ENCODE measurements at places on chromosomes 6 and 20.

DNA sequence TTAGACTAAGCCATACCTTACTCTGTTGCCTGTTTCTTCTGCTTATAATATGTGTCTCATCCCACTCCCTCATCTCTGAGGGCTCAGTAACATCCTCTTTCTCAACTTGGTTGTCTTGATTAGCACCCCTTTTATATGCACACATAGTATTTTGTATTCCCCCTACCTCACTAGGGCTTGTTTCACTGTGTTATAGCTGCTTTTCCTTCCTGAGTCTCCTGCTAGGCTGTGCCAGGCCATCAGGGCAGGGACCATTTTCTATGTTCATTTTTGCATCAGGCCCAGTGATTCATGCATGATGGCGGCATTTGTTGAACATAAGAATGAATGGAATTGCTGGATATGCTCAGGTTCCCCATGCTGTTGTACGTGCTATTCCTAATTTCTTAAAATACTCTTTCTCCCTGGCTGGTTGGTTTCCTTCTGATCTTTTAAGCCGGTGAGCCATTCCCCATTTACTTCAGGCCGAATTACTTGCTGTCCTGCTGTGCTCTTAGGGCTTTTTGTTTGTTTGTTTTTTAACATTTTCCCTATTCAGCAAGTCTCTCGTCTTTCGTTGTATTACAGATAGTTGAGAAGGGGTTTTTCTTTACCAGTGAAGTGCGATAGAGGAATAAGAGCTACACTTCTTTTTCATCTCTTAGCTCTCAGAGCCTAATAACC is 183.2 kb downstream of the CARMIL1 start:
- DNase-seq, result no peak

DNA sequence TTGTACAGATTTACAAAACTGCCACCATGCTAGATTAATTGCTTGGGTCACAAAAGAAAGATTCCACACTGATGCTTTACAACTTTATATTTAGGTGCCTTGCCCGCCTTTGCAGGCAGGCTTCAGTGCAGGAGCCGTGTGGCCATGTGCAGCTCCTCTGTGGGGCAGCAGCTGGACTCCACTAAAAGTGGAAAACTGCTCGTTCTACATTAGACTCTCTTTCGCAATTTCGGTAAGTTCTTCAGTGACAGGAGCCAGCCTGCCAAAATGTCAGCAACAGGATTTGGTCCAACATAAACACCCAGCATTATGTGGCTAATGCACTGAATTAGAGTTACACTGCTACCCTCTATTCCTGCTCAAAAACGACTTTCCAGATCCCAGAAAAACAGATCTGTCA is 174.4 kb upstream of the KCNK16 start:
- DNase-seq, result no peak

GRCh38 chr6:52301326-52301725 is 16.8 kb upstream of the MCM3 start:
- no peak for DNase-seq

GRCh38 chr6:106763361-106763760 is 134.0 kb downstream of the QRSL1 start:
- no peak for DNase-seq

DNA sequence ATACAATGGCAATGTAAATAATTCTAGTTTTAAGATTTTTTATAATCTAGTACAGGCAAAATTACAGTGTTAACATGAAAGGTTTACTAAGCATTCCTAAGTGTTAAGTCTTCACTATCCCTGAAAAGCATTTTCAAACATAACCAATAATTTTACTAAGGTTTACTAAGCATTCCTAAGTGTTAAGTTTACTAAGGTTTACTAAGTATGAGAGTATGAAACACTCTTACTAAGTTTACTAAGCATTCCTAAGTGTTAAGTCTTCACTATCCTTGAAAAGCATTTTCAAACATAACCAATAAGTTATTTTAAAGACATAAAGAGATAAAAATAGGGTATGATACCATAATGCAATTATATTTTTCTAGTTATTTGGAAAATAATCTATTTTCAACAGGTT is 82.6 kb downstream of the PRSS35 start:
- DNase-seq, result no peak

- no peak for DNase-seq
Measured at GRCh38 chr6:147904416-147904815, 395.9 kb downstream of the SAMD5 start.

- no peak for DNase-seq
Measured at GRCh38 chr6:88709819-88710246, 253.6 kb downstream of the RNGTT start.

DNA sequence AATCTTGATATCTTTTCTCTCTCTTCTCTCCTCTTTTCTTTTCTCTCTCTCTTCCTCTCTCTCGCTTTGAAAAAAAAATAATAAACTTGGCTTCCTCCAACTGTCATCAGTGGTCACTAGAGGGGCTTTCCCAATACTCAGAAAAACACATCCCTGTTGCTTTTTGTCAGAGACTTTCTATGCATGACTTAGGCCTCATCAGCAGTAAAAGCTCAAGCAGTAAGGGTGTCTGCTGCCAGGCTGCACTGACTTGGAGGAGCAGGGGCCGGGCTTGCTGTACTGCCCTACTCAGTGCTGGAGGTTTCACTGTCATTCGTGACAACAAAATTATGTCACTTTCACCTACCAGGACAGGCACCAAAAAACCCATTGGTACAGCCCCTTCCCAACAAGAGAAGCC is 272.0 kb downstream of the ADGB start:
- DNase-seq, result no peak

- DNase-seq, result no peak
Measured at GRCh38 chr6:5157621-5158138, 72.5 kb downstream of the PPP1R3G start.

DNA sequence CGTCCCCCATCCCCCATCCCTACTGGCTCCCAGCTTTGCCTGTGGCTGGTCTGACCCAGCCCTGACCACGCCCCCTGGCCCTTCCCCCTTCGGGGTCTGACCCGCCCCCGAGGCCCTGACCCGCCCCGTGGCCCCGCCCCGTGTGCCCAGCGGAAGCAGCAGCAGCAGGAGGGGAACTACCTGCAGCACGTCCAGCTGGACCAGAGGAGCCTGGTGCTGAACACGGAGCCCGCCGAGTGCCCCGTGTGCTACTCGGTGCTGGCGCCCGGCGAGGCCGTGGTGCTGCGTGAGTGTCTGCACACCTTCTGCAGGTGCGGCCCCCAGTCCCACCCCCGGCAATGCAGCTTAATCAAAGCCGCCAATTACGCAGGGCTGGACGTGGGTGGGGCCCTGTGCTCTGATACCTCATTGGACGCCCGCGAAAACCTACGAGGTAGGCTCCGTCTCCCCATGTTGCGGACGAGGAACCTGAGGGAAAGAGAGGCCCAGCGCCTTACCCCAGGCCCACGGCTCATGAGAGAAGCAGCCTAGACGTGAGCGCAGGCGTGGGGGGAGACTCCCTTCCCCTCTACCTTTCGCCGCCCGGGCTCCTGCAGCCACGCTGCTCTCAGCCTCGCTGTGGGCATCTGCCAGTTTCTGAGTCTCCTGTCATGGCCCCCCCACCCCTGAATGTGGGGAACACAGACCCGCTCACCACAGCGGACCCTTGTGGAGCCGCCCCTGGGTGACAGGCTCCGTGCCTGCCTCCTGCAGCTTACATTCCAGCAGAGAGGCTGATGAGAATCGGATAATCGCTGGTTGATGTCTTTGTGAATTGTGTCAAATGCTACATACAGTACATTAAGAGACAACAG is 12.8 kb downstream of the RBCK1 start:
- DNase-seq, result no peak

DNA sequence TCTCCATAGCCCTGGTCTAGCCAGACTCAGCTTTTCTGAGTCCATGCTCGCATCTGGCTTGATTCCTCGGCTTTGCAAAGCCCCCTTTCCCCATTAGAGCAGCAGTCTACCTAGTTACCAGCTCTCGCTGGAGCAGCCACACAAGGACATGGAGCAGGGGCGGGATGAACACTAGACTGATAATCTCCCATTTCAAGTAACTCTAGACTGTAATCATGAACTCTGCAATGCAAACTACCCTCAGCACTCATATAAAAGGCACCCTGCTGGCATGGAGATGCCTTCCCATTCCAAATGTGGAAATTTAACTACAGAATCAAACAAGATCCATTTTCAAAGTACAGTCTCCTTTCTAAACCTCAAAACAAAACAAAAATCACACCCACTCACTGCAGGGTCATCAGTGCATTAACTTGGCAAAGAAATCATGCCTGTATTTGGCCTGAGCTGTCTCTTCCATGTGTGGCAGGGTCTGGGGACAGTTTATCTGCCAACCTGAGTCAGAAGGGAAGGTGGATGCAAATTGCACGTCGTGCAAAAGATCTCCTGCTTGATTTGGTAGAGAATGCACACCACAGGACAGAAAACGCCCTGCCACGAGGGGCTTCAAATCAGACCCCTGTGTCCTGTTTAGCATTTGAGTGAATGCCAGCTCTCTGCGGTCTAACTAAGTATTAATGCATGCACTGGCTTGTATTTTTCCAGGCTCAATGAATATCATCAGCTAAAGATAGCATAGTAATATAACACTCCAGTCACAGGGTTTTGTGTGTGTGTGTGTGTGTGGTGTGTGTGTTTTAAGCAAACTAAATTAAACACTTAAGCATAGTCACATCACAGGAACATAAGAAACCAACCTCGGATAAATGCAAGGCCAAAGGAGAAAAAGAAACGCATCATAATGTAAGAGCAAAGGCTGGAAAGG is 85.3 kb downstream of the MYLK4 start:
- DNase-seq, result no peak

- DNase-seq, result no peak
Measured at GRCh38 chr20:31476643-31477215, 1.6 kb downstream of the REM1 start.

DNA sequence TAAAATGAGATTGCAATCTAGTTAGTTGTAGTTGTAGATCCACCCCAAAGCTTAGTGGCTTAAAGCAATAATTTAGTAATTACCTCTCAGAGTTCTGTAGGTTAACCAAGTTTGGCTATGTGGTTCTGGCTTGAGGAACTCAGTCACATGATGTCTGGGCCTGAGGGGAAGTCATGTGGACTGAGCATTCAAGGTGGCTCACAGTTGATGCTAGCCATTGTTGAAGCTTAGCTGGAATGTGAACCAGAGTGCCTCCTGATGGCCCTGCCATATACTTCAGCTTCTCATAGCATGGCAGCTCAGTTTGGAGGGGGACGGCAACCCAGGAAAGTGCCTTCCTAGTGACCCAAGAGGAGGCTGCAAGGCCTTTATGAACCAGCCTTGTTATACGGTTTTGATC is 263.2 kb upstream of the RNF217 start:
- no peak for DNase-seq

GRCh38 chr20:1579488-1579887 is 22.0 kb upstream of the SIRPD start:
- no peak for DNase-seq

DNA sequence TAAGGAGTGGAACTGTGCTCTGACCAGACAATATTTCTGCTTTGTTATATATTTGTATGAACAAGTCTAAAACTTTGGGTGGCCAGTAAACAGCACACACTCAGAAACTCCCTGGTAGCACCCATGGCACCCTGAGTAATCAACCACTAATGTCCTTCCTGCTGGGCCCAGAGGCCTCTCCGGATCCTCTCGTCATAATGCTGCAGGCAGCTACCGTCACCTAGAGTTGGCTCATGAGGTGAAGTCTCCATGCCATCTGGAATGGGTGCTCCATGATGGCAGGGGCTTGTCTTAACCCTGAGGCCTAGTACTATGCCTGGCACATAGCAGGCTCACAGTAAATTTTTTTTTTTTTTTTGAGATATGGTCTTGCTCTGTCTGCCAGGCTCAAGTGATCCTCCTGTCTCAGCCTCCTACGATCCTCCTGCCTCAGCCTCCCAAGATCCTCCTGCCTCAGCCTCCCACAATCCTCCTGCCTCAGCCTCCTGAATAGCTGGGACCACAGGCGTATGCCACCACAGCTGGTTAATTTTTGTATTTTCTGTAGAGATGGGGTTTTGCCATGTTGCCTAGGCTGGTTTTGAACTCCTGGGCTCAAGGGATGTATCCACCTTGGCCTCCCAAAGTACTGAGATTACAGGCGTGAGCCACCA is 3.0 kb upstream of the SDCBP2 start:
- DNase-seq, result no peak

DNA sequence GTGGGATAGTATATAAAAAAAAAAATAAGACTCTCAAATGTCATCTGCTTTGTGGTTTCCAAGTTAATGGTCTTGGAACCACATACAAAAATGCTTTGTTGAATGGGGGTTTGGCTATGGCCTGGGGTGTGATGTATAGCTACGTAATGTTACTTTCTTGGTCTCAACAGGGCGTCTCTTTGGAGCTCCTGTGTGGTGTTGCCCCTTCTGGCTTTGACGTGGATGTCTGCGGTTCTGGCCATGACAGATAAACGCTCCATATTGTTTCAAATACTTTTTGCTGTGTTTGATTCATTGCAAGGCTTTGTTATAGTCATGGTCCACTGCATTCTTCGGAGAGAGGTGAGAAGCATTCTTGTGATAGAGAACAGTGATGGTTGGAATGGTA is 457.7 kb downstream of the LMBRD1 start:
- DNase-seq, result no peak

- no peak for DNase-seq
Measured at GRCh38 chr6:38153076-38153797, 333.7 kb downstream of the ZFAND3 start.

GRCh38 chr6:150354754-150355571 is 13.8 kb upstream of the IYD start:
- no peak for DNase-seq

- DNase-seq, result peak; percentile 25
Measured at GRCh38 chr6:13767121-13767808, 47.1 kb downstream of the MCUR1 start.

- no peak for DNase-seq
Measured at GRCh38 chr6:114064862-114065261, 93.9 kb upstream of the HDAC2 start.

- DNase-seq, result no peak
Measured at GRCh38 chr6:84728602-84729001, 35.8 kb downstream of the TBX18 start.
